ENCODE measurements at places on chromosomes 7 and 10.

GRCh38 chr7:28750981-28751380 is 207.1 kb downstream of the TRIL start:
- no peak for DNase-seq

GRCh38 chr10:13086056-13086455 is 13.9 kb upstream of the OPTN start:
- DNase-seq = no peak

- DNase-seq = no peak
Observed at GRCh38 chr10:22837351-22837750, 90.5 kb upstream of the ARMC3 start.

DNA sequence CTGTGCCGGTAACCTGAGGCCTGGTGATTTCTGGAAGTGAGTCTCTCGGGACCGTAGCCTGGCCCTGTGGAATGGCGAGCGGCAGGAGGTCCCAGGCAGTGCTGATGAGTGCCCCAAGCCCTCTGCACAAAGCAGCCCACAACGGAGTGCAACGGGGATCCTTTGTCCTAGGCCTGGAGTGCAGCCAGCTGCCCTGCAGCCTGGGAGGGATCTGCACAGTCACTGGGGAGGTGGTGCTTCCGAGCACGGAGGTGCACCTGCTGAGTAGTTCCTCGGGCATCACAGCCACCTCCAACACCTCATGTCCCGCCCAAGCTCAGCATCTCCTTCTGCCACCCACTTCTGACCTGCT is 162.8 kb upstream of the ZMIZ1 start:
- no peak for DNase-seq

DNA sequence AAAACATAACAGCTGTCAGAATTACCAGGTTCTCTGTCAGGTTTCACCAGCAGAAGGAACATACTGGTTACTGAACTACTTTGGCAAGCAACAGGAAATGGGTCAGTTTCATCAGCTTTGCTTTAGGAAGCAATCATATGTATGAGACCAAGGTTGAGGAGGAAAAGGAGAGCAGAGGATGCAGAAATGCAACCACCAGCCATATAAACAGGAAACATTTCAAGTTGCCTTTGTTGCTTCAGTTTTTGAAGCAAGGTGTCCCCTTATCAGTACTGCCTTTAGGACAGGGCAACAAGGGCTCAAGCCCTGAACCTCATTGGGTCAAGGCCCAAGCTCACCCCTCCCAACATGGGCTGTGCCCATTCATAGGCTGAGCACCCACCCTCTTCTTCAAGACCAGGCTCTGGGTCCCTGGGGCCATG is 10.2 kb downstream of the HIPK2 start:
- peak; percentile 78 for DNase-seq

- DNase-seq = no peak
Observed at GRCh38 chr7:148819697-148820360, 64.3 kb downstream of the EZH2 start.

- no peak for DNase-seq
Observed at GRCh38 chr10:16779384-16779915, 37.8 kb downstream of the RSU1 start.

DNA sequence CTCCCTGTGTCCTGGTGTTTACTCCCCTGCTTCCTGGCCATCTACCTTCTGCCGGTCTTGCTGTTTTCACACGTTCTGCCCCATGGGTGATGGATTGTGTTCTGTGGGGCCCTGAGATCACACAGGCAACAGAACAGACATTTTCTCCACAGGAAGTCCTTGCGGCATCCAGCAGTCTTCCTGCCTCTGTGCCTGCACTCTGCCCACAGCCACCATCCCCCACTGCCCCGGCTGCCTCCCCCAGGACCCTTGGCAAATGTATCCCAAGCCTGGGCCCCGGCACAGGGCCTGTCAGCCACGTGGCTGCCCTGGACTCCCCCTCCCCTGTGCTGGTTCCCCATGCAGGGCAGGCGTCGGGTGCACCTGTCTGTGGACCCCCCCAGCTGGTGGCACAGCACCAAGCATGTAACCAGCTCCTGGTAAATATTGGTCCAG is 184.2 kb downstream of the WDR37 start:
- no peak for DNase-seq

GRCh38 chr7:131285556-131285955 is 42.1 kb upstream of the MKLN1 start:
- no peak for DNase-seq

DNA sequence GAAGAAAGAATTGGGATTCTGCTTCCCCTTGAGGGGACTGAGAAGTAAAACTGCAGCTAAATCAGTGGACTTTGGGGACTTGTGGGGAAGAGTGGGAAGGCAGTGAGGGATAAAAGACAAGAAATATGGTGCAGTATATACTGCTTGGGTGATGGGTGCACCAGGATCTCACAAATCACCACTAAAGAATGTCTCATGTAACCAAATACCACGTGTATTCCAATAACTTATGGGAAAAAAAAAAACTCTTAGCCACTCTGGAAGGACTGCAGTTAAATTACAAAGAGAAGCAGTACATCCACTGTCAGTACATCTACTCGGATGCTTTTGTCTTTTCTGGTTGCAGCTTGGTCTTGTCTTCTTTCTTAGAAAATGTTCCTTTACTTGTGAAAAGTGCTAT is 27.4 kb upstream of the GOT1 start:
- no peak for DNase-seq

DNA sequence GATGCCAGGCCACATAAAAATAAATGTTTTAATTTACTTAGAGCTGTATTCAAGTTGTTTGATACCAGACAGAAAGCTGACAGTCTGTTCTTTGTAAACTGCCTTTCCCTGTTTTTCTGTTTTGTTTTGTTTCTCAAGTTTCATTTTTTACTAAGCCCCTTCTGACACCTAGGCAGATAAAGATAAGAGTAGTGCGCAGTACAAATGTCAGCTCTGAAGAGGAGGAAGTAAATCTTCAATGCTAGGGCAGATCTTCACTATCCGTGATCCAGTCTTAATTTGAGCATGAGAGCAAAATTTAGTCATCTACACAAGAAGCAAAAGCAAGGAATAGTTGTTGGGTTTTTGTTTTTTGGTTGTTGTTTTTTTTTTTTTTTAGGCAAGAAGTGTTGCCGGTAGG is 27.3 kb downstream of the MTURN start:
- DNase-seq = peak; percentile 43

- no peak for DNase-seq
Observed at GRCh38 chr7:2118630-2119190, 114.0 kb downstream of the MAD1L1 start.

DNA sequence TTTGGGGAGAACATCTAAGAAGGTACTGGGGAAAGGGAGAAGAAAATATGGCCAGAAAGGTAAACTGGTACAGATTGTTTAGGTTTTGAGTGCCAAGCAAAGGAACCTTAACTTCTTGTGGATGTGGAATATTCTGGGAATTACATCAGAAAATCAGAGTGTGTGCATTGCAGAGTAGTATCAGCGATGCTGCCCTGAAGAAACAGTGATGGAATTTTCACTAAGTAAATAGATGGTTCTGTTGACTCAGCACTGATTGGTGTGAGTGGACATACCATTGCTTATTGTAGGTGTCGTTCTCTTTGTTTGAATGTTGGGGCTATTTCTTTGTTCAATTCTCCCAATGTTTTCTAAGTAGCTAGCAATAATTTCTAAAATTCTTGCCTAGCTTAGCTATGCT is 24.4 kb upstream of the AKR1B1 start:
- DNase-seq = no peak

- DNase-seq = no peak
Observed at GRCh38 chr7:67267914-67268313, 271.3 kb downstream of the TYW1 start.

DNA sequence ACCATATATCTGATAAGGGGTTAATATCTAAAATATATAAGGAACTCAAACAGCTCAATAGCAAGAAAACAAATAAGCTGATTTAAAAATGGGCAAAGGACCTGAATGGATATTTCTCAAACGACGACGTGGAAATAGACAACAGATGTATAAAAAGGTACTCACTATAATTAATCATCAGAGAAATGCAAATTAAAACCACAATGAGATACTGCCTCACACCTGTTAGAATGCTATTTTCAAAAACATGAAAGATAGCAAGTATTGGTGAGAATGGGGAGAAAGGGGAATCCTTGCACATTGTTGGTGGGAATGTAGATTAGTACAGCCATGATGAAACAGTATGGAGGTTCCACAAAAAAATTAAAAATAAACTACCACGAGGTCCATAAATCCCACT is 163.2 kb downstream of the DKK1 start:
- DNase-seq = no peak

DNA sequence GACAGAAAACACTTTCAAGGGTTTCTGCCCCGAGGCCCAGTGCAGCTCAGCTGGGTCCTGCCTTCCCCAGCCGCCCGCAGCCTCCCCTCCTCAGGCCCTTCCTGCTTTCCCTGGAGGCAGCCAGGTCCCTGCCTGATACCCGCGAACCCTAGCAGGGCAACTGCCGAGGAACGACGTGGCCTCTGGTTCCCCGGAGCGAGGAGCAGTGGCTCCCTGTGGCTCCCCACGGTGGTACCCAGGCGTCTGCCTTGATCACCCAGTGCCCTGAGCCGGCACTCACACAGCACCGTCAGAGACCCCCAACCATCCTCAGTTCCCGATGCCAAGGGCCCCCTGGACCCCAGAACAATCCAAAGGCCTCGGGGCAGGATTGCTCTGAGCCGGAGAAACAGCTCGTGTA is 58.3 kb downstream of the CFAP46 start:
- no peak for DNase-seq

- peak; percentile 15 for DNase-seq
Observed at GRCh38 chr7:82527851-82528250, 84.3 kb upstream of the CACNA2D1 start.

DNA sequence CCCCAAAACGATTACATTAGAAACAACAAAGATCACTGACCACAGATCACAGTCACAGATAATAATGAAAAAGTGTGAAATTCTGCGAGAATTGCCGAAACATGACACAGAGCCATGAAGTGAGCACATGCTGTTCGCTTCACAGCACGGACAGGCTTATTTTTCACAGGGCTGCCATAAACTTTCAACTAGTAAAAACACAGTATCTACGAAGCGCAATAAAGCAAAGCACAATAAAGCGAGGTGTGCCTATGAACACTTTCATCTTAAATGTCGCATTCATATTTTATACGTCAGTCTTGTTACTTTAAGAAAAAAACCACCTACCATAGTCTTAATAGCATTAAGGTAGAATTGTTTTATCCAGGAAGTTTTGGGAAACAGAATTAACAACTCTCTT is 51.5 kb downstream of the ESYT2 start:
- no peak for DNase-seq

GRCh38 chr7:156423876-156424275 is 216.7 kb upstream of the RNF32 start:
- DNase-seq = no peak

DNA sequence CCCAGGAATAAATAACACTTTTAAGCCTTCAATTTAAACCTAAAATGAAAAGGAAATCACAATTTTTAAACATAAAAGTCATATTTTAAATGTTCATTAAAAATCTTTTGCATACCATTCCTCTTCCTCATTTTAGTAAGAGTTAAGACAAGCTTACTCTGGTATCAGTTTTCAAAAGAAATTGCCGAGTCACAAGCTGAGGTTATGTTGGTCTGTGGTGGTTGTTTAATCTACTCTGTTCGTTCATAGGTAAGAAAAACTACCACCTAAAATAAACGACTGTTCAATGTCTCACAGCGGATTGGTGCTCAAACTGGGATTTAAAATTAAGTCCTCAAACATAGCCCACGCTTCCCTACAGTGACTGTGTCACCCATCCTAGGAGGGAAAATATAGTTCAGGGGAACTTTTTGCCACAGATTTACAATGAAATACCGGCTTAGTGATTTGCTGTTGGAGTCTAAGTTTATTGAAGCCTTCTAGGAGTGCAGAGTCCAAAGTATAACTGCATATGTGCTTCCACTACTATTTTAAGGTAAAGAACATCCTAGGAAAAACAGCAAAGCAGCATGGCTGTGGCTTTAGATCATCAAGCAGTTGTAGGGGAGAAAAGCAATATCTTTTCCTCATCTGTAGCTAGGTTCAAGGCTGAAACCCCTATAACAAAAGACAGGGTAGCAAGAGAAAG is 61.1 kb downstream of the GNAT3 start:
- peak; percentile 68 for DNase-seq

- DNase-seq = no peak
Observed at GRCh38 chr7:108102671-108103312, 27.4 kb downstream of the LAMB4 start.

GRCh38 chr10:35268791-35269257 is 67.5 kb upstream of the CCNY start:
- DNase-seq = no peak

- DNase-seq = no peak
Observed at GRCh38 chr10:17674566-17674965, 30.6 kb downstream of the STAM start.

DNA sequence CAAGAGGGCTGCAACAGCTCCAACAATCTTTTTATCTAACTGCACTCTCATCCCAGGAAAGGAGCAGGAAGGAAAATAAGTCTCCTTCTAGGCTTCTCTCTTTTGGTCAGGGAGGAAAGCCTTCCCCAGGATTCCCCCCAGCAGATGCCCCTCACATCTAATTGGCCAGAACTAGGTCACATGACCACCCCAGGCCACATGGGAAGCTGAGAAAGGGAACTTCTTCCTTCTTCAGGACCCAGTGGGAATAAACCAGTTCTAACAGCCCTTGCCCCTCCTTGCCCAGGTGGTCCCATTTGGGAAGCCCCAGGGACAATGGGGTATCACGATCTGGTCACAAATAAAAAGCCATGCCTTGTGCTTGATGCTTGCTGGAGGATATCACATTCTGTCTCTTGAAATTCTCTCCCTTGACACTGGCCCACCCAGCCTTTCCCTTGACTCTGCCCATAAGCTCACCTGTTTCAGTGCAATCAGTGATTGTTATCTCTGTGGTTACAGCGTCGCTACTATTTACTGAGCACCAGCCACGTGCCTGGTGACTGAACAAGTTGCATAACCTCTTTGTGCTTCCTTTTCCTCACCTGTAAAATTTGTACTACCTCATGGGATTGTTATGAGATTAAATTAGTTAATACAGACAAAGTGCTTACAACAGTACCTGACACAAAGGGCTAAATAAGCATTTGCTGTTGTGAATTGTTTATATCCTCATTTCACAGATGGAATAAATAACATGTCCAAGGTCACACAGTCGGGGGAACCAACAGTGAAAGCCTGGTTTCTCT is 9.0 kb upstream of the TACR2 start:
- DNase-seq = no peak

- no peak for DNase-seq
Observed at GRCh38 chr10:93941606-93942005, 47.8 kb downstream of the SLC35G1 start.

DNA sequence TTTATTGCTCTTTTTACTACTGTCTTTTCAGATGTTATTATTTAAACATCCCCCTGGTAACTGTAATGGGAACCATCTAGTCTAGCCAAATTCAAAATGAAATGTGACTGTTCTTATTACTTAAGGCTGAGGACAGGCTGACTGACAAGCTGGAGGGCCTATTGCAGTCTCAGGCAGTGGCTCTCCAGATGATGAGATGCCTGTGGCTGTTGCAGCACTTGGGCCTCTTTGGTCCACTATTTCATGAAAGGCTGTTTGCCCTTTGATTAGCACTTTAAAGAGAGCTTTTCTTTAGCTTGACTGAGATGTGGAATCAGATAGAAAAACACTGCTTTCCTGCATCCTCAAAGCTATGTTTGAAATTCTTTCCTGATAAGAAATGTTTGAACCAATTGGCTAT is 540.5 kb downstream of the SORCS3 start:
- DNase-seq = no peak

GRCh38 chr10:120012131-120012400 is 119.5 kb downstream of the SEC23IP start:
- no peak for DNase-seq

- DNase-seq = no peak
Observed at GRCh38 chr10:29202386-29202940, 86.4 kb upstream of the LYZL1 start.

GRCh38 chr10:125216861-125217260 is 56.5 kb upstream of the CTBP2 start:
- no peak for DNase-seq

Data from NB4 (cell line).